ENCODE measurements at places on chromosomes 7 and 10. TPM values are rescaled to one million over a fixed set of nuclear protein-coding genes. Genes with fewer than 3 reads are reported as not detected.

DNA sequence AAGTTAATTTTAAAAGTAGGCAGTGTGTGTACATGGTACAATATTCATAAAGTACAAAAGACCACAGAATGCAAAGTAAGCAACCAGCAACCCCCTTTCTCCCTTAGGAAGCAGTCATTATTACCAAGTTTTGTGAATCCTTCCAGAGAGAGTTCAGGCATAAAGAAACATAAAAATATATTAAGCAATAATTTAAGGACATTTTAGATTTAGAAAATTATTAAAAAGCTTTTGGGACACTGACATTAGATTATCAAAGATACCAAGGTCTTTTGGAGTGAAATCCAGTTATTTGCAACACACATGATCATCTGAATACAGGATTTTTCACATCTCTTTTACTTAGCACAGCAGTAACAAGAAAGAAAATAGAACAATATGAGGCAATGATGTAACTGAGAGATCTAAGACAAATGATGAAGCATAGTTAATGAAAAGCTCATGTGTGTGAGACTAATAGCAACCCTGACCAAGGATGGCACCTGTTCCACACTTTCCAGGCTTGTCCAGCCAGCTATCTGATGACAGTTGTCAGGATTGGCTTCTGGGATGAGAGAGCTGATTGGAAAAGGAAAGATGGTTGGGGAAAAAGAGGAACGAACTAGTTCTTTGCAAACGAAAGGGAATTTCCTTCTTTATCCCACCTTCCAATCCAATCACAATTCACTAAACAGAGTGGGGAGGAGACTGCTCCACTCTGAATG, 115.5 kb upstream of the LAMB4 start:
- DNase-seq = no peak

- DNase-seq = no peak
Measured at GRCh38 chr7:143463556-143463955, 14.1 kb upstream of the TAS2R41 start.

SP4 gene
- 9.5 TPM for total RNA-seq

- no peak for DNase-seq
Measured at GRCh38 chr10:84397735-84398144, 69.4 kb downstream of the CCSER2 start.

DNA sequence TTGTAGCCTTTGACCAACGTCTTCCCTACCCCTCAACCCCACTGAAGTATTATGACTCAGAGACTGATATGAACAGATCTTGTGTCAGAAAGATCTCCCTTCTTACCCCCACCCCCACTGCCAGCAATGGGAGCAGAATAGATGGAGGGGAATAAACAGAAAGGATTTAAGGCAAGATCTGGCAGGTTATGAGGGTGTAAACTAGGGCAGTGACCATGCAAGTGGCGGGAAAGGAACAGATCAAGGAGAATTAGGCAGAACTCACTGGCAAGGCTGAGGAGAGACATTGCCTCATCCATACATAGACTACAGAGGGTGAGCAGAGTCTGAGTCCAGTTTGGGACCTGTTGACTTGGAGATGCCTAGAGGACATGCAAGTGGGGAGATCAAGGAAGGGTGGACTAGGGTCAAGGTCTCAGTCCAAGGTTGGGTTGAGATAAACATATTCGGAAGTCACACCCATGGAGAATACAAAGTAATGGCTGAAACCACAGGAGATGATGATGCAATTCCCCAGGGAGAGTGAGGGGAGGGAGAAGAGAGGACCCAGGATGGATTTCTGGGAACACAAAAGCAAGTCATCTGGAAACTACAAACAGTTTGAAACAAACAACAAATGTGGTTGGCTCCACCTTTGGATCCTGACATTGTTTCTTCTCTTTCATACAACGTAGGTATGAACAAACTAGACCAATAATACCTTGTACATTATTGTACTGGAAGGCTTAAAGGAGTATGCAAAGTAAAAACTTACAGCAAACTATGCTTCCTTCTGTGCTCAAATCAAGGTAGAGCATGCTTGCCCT, 44.9 kb upstream of the IL6 start:
- DNase-seq = no peak

DNA sequence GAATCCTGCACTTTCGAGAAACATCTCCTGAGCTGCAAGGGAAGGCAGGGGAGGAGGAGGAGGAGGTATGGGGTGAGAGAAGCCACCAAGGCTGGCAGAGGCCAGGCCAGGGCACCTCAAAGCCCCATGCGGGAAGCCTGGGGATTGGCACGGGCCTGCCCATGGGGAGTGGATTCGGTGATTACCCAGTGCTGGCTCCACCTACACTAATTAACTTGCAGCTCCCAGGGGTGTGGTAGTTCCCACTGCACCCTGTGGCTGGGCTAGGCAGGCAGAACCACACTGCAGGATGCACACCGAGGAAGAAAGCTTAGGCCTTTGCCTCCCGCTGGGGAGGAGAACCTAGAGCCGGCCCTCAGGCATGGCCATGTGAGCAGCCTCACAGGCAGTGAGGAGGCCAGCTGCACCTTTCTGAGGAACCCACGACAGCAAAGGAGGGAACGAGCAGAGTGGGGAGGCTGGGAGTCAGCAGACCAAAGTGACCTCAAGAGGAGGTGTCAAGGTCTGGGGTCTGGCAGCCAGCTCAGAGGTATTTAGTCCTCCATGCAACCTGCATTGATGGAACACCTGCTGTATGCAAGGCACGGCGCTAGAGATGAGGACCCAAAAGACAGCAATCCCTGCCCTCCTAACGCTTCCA, 27.2 kb downstream of the GRID1 start:
- DNase-seq = no peak

GRCh38 chr10:35711615-35712411, 69.7 kb upstream of the FZD8 start:
- no peak for DNase-seq

CALHM1 gene
- not detected for total RNA-seq

DNA sequence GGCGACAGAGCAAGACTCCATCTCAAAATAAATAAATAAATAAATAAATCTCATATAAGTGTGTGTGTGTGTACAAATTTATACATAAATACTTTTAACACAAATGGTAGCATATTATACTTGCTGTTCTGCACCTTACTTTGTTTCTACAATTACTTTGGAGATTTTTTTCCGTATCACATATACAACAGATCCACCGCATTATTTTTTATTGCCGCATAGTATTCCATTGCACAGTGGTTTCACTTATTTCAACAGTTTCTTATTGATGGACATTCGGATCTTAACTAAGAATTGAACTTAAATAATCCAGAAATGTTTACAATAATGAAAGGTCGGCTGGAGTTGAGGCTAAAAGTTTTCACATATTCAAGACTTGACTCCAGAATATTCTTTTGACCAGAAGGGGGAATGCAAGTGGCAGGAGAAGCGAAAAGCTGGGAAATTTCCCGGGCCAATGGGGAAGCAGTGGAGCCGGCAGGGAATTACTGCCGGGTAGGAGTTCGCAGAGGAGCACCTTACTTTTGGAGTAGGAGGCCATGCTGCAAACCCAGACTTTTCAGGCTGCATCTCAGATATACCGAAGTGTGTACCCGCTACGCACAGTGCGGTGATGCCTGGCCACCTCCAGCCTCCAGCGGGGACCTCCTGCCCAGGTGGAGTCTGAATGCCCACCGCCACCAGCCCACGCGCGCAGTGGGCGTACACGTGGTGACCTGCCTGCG, 415 bp upstream of the CNNM1 start:
- DNase-seq = no peak

ANXA8 gene
- total RNA-seq = 4.6 TPM
